ENCODE measurements at places on chromosomes 16 and 17. TPM values are rescaled to one million over a fixed set of nuclear protein-coding genes. Genes with fewer than 3 reads are reported as not detected.

DNA sequence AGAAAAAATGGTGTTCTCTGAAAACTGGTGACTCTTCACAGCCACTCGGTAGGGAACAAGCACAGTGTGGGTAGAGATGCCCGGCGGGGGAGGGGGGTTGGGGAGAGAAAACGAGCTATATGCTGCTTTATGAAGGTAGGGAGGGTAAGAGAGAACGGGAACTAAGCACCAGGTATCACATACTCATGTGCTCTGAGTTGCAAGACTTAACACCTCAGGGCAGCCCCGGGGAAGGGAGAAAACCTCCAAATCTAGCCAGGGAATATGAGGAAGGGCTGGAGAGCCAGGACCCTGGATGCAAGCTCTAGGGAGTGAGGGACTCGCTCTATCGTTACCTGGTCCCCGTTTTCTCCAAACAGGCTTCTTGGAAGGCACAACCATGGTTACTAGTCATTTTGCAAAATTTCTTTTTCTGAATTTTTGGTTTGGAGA lies 35.3 kb downstream of the HIC1 start:
- no peak for DNase-seq

DNA sequence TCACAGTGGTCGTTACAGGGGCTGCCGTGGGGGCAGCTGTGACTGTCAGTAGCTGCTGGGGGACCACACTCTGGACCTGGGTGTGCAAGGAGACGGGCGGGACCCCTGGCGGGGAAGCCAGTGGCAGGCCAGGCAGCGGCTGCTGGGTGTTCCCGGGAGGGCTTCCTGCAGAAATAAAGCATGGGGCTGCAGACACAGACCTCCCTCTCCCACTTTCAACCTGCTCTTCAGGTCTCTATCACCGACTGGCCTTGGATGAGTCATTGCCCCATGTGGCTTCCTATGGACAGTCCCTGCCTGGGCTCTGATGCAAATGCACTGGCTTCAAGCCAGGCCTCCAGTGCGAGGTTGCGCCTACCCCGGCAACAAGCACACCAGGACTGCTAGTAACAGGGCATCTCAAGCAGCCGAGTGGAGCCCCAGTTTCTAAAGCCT lies 17.2 kb downstream of the SREBF1 start:
- DNase-seq = no peak

CHST5 gene
- polyA plus RNA-seq = 0.78 TPM

DNA sequence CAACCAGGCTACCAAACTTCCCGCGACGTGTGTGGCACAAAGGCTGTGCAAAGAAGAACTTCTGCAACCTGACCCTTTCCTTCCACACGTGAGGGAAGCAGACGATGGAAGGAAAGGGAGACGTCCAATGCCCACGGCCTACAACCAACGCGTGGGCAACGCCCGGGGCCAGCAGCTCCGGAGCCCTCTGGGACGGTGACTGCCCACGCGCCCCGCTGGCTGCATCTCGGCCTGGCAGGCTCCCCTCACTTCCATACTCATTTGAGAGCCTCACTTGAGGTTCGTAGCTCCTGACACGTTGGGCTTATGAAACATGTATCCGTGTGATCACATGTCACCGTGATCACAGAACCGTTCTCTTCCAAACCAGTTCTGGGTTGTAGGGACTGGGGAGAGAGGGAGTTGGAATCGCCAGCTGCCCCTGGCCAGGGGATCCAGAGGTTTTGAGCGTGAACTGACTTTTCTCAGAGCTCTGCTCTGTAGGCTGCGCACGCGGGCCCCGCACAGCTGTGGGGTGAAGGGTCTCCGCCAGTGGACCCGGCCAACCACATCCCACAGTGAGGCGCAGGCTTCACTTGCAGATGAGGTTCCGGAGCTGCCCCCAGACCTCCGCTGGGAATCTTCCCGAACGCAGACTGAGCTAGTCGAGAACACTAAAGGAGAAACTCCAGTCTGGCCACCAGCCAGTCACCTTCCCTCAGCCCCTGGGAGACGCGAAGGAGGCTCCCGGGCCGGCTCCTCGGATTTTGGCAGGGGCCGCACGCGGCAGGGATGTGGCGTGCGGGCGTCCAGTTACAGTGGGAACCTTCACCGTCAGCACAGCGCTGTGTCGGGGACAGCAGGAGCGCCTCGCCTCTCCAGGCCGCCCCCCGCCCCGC lies 1.0 kb downstream of the LMF1 start:
- DNase-seq = no peak

C17orf67 gene
- 1.3 TPM for polyA plus RNA-seq

All from right renal cortex interstitium (tissue), 3 donors.